ENCODE measurements at places on chromosomes 5 and 9.
A peak's percentile ranks its signal among the peaks of the same experiment; 100 is the strongest.

DNA sequence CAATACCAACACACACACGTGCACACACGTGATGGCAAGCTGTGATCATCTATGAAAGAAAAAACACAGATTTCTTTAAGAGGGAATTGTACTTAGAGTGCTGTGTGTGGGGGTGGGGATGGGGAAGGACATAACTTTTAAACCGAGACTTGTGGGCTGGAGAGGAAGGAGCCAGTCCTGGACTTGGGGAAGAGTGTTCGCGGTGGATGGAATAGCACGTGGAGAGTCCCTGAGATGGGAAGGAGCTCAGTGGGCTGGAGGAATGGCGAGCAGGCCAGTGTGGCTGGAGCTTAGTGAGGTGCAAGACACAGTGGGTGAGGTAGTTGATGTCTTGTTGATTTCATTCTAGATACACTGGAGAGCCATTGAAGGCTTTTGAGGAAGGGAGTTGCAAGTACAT lies 78.5 kb downstream of the RGS3 start:
- DNase-seq = no peak

DNA sequence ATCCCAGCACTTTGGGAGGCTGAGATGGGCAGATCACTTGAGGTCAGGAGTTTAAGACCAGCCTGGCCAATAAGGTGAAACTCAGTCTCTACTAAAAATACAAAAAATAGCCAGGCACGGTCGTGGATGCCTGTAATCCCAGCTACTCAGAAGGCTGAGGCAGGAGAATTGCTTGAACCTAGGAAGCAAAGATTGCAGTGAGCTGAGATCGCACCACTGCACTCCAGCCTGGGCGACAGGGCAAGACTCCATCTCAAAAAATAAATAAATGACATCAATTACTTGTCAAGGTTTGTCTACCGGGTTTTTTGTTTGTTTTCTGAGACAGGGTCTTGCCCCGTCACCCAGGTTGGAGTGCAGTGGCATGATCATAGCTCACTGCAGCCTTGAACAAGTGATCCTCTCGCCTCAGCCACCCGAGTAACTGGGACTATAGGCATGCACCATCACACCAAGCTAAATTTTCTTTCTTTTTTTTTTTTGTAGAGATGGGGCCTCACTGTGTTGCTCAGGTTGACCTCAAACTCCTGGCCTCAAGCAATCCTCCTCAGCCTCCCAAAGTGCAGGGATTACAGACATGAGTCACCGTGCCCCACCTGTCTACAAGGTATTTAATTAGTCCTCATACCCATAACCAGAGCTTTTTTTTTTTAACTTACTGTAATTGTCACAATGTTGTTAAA lies 64.9 kb downstream of the SUSD1 start:
- DNase-seq = no peak

- peak; percentile 4 for DNase-seq
These were observed at the start of gene TLX3 for GRCh38 chr5:171308453-171309275. TSS of gene TLX3 (plus strand) at chr5:171309248. CDS start at chr5:171309366, 118 bp downstream.

GRCh38 chr9:124934290-124934689 lies 6.6 kb downstream of the GOLGA1 start:
- no peak for DNase-seq
